Thyroid gland (tissue), 4 donors: ENCODE measurements at places on chromosomes 5 and 9.

GRCh38 chr5:137226081-137226480 is 273.0 kb downstream of the SPOCK1 start:
- no peak for DNase-seq

DNA sequence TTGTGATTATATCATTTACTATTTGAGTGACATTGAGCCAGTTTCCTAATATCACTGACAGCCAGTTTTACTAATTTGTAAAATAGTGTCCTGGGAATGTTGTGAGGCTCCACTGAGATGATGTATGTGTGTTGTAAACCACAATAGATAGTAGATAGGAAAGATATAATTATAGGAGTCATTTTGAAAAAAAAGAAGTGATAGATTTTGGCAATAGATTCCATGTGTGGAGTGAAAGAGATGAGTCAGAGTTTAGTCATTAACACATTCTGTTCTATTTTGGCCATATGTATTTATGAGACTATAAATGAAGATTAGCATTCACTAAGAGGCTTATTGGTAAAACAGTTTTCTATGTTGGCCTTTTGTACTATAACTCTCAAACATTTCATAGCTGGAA is 388.2 kb downstream of the FAM170A start:
- no peak for DNase-seq

DNA sequence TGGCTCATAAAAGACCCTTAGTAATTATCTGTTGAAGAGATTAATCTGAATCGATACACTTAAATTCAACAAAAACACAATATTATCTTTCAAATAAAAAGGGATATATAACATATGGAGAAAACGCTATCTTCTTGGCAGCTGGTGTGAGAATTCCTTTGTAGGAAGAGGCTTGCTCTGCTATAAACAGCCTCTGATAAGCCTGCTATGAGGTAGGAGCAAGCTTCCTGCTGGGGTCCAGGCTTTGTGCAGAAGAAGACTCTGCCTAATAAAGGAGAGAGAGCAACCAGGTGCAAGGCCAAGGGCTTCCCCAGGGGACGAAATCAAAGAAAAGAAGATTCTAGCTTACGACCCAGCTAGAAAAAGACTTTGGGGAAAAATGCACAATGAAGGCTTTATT is 43.3 kb upstream of the SSBP2 start:
- DNase-seq = no peak

DNA sequence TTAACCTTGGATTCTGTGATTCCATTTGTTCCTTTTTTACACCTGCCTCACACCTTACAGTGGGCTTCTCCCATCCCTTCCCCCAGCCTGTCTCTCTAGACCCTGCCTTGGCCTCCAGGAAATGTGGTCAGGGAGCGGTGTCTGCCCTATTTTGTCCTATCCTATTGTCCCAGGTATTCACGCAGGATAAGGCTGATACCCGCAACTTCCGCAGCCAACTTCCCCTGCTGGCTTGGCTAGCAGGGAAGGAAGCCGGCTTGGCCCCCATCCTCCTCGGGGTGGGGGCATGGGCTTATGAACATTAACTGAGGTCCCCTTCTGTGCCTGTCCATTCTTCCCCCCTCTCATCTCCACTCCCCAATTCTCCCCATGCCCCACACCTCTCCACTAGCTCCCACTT is 3.5 kb downstream of the CSF1R start:
- no peak for DNase-seq

DNA sequence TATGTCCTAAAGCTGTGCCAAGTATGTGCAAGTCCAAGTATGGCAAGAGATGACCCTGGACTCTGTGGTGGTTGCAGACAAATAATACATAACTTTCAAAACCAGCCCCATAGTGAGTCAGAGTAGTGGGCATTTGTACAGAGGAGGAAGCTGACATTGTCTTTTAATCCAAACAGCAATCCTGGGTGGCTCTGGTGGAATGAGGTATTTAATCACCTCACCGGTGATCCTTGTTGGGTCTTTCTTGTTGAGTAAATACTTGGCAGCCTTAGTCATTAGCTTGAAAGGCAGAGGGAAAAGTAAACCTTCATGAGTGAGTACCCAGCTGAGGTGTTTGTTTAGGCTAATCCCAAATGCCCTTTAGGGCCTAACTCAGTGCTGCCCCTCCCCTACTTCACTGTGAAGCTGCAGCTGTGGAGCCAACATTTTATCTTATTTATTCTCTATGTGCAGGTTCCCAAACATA is 148.7 kb upstream of the SLC12A2 start:
- peak; percentile 5 for DNase-seq

DNA sequence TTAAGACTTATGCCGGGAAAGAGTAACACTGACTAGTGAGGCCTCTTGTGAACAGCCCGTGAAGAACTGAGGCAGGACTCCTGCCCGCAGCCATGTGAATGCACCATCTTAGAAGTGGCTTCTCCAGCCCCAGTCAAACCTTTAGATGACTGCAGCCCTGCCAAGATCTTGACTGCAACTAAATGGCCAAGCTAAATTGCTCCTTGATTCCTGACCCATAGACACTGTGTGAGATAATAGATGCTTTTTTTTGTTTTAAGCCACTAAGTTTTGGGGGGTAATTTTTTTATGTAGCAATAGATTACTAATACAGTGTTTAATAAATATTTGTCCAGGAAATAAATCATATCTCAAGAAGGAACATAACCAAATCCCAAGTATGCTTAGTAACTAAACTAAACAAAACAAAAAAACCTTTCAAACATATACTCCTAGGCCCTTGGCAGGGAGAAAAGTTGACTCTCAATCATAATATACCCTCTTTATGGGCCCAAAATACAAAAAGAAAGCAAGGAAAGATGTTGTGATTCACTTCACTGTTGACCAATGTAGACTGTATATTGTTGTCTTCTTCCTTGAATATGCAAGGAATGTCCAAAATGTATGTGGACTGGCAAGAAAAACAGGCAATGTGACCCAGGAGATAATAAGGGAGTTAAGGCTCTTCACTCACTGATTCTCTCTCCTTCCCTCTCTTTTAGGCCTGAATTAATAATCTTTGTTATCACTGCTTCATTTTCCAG is 79.7 kb upstream of the ZNF366 start:
- no peak for DNase-seq

DNA sequence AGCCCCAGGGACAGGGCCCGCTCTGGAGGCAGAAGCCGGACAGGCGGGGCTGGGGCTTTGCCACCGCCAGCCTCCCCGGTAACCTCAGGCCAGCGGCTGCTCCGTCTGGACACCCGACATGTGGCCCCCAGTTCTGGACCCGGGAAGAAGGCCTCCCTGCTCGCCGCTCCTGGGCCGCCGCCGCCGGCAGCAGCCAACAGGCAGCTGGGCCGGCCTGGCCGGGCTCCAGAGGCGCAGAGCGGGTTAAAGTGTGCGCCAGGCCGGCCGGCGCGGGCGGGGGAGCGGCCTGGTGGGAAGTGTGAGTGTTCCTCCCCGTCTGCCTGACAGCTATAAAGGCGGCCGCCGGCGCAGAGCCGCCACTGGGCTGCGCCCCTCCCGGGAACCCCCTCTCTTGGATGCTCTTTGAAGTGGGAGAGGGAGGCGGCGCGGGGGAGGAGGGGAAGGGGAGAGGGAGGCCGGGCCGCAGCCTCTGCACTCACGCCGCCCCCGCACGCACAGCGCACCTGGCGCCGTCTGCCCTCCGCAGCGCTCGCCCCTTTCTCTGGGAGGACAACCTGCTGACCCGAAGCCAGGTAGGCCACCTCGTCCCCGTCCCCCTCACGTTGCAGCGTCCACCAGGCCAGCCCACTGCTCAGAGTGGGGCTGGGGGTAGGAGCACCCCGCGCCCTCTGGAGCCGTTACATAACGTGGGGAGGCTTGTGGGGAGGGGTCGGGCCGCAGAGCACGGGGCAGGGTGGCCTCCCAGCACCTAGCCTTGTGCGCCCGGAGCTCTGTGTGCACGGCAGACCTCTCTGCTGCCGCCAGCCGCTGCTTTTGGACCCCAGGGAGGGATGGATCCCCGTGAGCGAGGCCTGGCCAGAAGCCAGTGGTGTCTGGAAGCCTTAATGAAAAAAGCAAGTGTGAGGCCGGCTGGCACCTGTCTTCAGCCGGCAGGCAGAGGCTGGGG is at the start of gene ADAMTSL2:
Gene ADAMTSL2 (plus strand): TSS at position 359 of the 946 bp plus-strand sequence. CDS start 2,009 bp downstream, outside the sequence.
- peak; percentile 77 for DNase-seq

DNA sequence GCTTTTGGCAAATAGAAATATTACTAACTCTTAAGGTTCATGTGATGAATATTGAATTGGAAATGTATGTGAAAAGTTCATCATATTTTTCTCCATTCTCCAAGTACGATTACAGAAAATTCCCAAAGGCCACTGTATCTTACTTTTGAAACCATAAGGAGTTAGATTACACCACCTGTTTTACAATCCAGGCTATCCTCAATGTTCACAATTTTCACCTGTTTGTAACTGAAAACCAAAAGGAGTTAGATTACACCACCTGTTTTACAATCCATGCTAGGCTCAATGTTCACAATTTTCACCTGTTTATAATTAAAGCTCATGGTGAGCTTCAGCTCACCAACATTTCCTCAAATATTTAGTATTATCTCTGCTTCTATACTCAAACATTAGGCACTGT is 188.0 kb downstream of the HCN1 start:
- no peak for DNase-seq

- peak; percentile 75 for DNase-seq
Measured at GRCh38 chr5:56950626-56951125, 1.2 kb downstream of the MIER3 start.

- no peak for DNase-seq
Measured at GRCh38 chr9:125360601-125361000, 99.0 kb downstream of the GAPVD1 start.

DNA sequence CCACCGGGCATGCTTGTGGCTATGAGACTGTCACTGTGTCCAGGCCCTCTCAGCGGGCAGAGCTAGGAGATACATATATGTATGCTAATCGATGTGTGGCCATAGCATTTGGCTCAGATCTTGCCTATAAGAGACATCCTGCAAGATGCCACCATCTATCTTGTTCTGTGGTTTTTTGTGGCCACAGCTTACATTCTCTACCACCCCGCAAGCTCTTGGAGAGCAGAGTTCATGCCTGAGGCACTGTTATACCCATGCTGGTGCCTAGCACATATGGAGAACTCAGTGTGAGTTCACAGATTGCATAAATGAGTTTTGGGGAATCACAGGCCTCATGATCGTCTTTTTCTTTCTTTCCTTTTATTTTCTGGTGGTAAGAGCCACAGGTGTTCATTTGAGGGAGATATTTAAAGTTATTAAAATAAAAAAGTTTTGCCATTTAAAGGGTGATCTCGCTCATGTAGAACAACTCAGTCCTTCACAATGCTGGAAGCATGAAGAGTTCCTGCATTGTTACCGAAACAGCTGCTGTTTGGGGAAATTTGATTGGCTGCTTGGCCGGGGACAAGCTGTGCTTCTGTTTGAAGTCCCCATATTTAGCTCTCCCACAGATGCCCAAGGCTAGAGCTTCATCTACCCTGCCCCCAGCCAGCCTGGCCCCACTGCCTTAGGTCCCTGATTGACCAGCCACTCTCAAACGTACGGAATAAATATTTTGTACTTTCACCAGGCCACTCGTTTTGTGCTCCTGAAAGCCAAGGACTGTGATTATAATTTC is 169.2 kb upstream of the MAP1B start:
- no peak for DNase-seq

- no peak for DNase-seq
Measured at GRCh38 chr9:82091100-82091499, 102.5 kb downstream of the SPATA31D1 start.

GRCh38 chr5:40672425-40672824 is 7.3 kb upstream of the PTGER4 start:
- DNase-seq = no peak

DNA sequence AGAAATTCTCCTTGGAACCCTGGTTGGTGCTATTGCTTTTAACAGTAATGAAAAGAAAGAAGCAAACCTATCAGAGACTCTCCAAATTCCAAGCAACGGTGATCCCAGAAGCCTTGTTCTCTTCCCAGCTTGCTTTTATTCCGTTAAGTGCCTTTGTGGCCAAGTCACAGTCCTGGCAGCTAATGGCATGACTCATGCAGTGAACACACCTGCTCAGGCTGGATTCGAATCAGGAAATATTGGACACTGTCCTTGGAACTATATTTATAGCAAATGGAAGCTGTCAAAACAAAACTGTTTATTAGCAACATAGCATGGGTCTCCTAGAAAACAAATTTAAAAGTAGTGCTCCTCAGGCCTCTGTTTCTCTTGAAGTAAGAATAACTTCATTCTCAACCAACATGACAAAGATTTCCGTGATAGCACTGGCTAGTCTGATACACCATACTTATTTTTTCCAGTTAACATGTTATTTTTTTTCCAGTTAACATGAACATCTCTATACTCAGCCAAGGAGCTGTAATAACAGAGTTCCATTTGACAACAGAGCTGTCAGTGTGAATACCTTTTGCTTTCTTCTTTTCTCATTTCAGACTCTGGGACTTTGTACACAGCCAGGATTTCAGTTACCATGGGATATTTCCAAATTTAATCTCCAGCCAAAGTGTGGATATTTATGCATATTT is 502.4 kb downstream of the GADD45G start:
- peak; percentile 80 for DNase-seq

- peak; percentile 50 for DNase-seq
Measured at GRCh38 chr9:109115931-109116526, 3.7 kb downstream of the TMEM245 start.

DNA sequence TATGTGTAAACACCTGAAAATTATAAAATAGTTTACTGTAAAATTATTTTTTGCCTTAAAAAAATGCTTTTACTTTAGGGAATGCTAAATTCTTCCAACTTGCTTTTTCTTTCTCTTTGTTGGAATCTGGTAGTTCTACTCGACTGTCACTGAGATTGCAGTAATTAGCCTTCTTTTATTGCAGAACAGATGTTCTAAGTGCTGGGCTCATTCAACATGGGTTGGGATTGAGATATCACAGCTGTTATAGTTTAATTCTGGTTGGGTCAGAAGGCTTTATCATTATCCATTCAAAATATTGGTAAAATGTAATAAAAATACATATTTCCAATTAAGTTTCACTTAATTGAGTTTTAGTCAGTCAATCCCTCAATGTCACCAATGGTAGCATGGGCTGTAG is 686.7 kb downstream of the CDH18 start:
- no peak for DNase-seq

DNA sequence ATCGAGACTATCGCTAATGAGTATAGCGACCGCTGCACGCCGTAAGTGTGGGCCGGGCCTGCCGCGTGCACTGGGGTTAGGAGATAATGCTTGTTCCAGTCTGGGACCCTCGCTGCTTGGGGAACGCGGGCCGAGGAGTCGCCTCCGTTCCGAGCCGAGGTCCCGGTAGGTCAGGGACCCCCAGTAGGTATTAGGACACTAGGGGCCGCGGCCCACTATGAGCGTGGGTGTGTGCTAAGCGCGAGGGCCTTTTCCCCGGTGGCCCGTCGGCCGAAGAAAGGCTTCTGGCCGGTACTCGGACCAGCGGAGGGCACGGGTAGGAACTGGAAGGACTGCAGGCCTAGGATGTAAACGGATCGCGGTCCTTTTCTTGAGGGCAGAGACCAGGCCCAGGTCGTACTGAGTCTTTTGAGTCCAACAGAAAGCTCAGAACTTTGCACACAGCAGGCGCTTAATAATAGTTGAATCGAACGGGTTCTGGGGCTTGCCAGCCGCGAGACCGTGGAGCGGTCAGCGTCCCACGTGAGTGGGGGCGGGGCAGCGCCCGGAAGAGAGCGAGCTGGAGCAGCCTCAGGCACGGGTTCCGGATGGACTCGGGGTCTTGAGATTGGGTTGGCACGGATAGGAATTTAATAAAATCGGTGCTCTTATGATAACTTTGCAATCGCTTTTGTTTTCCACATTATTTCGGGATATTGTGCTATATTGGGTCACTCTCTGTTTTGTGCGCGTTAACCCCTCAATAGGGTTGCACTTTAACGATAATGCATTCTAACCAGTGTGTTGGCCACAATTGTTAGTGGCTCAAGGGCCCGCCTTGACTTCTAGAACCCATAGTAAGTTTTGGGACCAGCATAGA is 733 bp downstream of the HSPA4 start:
- DNase-seq = peak; percentile 59
